NCI-H2171 (cell line): ENCODE measurements at places on chromosomes 1 and 21.

DNA sequence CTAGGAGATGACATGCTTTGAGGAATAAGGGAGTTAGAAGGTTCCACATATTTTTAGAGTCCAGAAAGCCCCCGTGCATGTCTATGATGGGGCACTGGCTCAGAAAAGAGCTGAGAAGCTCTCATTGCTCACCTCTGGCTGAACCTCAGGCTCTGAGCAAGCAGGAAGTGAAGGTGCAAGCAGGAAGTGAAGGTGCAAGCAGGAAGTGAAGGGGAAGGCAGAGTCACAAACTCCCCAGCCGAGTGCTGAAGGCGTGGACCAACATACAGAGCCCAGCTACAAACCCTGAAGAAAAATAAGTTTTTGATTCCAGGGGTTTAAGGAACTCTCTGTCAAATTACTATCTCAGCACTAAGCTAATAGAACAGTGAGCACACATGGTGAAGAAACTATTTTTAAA, 7.0 kb downstream of the KRTAP10-8 start:
- no peak for DNase-seq

DNA sequence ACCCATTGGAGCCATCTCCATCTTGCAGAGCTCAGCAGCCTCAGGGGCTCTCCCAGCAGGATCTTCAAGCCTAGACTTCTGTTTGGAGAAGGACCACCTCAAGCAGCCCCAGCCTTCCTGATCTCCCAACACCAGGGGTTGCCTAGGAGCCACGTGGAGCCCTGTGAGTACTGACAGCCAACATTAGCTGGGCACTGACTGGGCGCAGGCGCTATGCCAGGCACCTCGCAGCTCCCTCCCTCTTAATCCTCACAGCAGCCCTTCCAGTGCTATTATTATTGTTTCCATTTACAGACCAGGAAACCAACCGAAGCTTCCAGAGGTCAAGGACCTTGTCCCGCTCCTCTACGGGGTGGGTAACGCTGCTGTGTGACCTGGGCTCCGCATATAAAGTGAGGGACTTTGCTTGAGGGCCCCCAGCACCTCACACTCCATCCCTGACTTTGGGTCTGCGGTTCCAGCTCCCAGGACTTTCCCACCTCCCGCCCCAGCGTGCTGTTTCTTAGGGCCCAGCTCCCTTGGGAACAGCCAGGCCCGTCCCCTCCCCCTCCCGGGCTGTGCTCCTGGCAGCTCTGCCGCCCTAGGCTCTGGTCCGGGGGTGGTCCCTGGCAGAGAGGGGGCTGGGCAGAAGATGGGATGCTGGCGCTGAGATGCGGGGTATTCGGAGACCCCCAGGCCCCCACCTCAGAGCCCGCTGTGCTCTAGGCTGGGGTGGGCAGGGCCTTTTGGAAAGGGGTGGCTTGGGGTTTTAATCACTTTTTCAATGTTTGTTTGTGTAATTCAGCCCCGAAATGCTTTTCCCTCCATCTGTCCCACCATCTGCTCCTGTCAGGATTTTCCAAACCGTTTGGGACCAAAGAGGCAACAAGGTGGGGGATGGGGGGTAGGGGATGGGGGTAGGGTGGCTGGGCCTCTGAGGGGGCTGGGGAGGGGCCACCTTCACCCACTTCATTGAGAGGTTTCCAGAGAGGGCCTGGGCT, 4.1 kb upstream of the HPCA start:
- peak; percentile 99 for DNase-seq

DNA sequence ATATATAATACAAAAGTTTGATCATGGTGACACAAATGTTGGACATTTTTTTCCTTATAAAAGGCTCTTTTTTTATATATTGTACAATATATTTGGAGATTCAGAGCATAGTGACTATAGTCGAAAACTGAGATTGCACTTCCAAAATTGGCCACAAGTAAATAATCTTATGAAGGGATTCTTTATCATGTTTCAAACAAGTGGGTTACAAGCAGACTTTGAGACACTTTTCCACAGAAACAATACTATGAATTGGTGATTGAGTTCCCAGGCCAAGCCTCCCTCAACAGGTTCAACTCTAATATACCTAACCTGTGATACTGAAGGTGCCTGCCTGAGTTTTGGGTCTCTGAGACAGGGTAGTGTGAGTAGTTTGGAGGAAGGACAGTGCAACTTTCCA, 13.8 kb downstream of the LEPR start:
- no peak for DNase-seq

DNA sequence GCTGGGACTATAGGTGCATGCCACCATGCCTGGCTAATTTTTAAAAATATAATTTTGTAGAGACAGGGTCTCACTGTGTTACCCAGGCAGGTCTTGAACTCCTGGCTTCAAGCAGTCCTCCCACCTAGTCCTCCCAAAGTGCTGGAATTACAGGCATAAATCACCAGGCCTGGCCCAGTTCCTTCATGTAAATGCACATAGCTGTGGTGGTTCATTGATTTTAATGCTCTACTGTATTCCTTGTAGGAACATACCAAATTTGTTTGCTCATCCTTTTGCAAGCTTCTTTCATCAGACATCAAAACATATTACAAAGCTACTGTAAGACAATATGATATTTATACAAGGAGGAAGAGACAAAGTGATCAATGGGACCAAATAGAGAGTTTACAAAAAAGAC, 237.5 kb upstream of the ESRRG start:
- no peak for DNase-seq

GRCh38 chr21:37199057-37199924, 67.8 kb downstream of the VPS26C start:
- no peak for DNase-seq

DNA sequence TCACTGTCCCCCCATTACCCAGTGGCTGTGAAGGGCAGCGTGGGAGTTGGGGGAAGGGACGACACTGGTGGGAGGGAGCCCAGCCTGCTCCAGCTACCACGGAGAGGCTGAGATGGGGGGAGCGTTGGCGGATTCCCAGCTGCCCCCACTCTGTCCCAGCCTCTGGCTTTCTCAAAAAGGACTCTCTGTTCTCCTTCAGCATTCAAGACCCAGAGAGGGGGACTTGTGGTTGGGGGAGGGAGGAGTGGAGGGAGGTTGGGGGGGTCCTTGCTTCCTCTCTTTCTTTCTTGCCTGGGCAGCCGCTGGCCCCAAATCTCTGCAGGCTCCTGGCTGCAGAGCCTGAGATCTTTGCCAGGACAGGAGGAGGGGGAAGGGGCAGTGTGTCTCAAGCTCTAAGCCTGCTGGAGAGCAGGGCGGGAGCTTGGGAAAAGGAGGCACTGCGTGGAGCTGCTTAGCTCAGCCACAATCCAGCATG, 2.2 kb downstream of the ATP1A2 start:
- no peak for DNase-seq

DNA sequence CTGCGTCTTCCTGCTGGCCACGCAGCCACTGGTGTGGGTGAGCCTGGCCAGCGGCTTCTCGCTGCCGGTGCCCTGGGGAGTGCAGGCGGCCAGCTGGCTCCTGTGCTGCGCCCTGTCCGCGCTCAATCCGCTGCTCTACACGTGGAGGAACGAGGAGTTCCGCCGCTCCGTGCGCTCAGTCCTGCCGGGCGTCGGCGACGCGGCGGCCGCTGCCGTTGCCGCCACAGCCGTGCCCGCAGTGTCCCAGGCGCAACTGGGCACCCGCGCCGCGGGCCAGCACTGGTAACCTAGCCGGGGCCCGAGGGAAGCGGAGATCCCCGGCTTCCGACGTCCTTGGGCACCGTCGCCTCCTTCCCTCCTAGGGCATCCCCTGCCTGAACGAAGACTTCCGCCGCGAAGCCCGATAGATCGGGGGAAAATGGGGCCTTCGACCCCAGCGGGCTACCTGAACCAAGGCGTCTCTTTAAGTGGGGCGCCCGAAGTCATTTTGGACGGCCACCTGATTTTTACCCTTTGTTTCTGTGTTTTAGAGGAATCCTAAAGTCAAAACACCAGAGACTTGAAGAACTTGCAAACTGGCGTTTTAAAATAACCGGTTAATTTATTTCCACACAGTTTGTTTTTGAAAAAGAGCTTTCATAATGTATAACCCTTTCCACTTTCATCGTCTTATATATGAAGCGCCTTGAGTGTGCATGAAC, 2.0 kb downstream of the GPR88 start:
- DNase-seq: no peak

GRCh38 chr1:84972377-84972987, 24.4 kb downstream of the MCOLN2 start:
- DNase-seq: no peak

GRCh38 chr21:42925114-42925926, at the start of gene ERVH48-1:
Gene ERVH48-1, minus strand, starts transcription at chr21:42925630. Its CDS starts 6,624 bp downstream, at chr21:42919006.
- DNase-seq: no peak

GRCh38 chr1:169957884-169958283, 64.2 kb upstream of the SCYL3 start:
- DNase-seq: no peak

GRCh38 chr1:113683384-113684152, 75.7 kb downstream of the PHTF1 start:
- DNase-seq: no peak

DNA sequence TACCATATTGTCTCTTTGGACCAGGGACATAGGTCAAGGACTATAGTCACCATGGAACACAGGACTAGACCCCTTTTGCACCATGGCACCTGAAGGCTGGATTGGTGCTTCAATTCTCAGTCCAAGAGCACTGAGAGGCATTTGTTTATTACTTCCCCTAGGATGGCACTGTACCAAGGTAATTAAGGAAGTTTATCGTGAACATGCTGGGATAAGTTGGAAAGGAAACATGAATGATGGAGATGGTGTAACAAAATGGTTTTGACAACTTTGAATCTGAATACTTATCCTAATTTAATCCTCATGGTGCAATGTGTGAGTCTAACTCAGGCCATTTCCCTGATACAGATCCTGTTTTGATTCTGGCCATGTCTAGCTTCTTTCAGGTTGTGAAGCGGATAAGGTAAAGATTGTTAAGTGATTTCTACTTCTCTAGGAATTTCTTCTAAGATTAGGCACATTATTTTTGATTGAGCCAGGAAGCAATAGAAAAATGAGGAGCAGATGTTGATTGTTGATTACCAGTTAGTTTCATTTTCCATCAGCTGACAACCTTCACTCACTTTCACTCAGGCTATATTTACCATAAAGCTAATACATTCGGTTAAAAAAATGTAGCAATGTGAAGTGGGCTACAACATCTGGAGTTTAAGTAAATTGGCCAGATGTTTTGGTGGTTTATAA, 37.3 kb upstream of the SIPA1L2 start:
- peak; percentile 12 for DNase-seq

GRCh38 chr1:109883248-109883955, 27.2 kb upstream of the CSF1 start:
- no peak for DNase-seq

- DNase-seq: no peak
Measured at GRCh38 chr21:24994717-24995116, 612.6 kb downstream of the MRPL39 start.

DNA sequence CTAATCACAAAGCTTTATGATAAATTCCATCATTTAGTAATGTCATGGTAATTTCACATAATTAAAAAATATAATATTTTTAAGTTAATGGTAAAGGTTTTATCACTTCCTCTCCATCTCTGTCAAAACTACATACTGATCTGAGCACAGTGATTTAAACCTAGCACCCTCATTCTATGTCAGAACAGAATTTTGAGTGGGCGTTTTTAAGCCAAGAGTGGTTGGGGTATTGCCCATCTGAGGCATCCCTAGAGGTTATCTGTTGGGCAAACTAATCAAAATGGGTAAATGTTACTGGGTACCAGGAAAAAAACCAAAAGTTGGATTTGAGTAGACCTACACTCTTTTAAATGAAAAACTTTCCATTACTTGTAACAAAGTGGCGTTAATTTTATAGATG, 100.7 kb upstream of the GFI1 start:
- no peak for DNase-seq

DNA sequence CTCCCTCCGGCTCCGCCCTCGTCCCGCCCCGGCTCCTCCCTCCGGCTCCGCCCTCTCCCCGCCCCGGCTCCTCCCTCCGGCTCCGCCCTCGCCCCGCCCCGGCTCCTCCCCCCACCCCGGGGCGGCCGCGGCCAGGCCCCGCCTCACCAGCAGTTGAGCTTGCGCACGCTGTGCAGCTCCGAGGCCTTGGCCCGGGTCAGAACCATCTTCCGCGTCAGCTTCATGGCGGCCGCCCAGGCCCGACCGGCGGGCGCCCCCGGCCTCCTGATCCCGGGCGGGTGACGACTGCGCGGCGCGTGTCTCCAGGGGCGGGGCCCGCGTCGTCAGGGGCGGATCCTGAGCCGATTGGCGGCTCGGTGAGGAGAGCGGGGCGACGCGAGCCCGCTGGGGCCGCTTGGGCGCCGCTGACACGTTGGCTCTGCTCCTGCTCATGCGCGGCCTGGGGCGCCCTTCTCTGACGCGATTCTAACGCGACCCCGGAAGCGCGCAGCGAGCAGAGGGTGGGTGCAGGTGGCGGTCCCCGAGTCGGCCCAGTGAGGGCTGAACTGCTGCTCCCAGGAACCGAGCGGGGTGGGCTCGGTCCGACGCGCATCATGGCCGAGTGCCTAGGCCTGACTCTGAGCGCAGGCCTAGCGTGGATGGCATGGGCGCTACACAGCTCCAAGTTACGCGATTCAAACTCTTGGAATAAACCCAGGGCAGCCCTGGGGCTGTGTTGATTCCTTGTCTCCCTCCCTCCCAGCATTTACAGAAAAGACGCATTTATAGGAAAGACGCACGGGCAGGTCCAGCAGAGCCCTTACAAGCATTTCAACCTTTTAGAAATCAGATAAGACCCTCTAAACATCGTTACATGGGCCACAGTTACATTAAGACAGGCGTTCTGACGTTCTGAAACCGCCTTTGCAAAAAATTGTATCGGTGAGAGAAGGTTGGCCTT, at the start of gene CFAP410:
Gene CFAP410 (minus strand): TSS at position 420 of the 940 bp plus-strand sequence. CDS start 196 bp downstream, at position 224.
- peak; percentile 93 for DNase-seq

DNA sequence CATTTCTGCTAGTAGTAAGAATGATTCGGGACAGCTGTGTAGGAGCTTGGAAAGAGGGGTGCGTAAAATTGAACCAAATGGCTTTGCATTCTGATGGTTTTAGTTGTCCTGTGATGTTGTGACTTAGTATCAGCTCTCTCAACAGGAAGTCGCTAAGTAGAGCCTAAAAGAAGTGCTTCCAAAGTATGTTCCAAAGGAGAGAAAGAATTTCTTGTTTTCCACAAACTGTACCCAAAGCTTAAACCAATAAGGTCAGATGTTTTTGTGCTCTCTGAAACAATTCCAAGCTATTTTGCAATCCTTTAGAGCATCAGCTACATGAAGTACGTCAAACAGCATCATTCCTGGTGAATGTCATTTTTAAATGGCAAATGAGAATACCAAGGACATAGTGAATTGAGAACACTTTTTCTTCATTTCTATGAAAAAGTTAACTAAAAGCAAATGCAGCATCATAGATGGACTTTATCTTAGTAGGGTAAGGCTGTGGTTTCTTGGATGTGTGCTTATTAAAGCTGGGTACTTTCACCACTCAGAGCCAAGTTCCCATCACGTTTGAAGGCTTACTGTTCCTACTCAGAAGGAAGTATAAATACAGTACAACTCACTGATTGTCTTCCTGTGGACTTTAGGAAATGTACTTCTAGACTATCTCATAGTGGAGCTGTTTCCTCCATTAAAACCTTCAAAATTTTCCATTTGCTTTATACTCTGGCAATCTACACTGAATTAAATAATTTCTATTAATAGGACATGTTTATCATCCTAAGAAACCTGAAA, 148.6 kb downstream of the C1orf21 start:
- no peak for DNase-seq

DNA sequence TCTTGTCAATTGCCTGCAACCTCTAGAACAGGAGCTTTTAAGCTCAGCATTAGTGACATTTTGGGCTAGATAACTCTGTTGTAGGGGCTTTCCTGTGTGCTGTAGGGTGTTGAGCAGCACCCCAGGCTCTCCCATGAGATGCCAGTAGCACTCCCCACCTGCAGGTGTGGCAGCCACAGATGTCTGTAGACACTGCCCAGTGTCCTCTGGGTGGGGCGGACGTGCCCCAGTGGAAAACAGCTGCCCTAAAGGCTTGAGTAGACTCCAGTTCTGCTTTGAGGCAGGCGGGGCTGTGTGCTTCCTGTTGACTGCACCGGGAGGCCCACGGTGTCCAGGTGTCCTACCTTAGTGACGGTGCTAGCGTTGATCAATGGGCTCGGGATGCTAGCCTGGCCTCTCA, 16.9 kb upstream of the PWP2 start:
- DNase-seq: no peak
